Common myeloid progenitor, CD34-positive (primary cell): ENCODE measurements at places on chromosomes 12 and 14.

DNA sequence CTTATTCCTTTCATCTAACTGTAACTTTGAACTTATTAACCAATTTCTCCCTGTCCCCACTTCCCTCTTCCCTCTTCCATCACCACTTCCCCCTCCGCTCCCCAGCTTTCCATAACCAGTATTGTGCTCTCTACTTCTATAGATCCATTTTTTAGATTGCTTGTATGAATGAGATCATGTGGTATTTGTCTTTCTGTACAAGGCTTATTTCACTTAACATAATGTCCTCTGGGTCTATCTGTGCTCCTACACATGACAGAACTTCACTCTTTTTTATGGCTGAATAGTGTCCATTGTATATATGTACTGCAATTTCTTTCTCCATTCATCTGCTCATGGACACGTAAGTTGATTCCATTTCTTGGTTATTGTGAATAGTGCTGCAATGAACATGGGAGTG, 14.4 kb downstream of the ERP27 start:
- H3K36me3 ChIP-seq, result no peaks in the 10 kb centered on the region
- no peak for DNase-seq
- H3K27me3 ChIP-seq, result no peaks in the 10 kb centered on the region
- no peak overlapping the region for H3K27ac ChIP-seq

GRCh38 chr12:14928931-14929330, 9.4 kb downstream of the ERP27 start:
- H3K36me3 ChIP-seq, result peaks cover 9% of the 10 kb centered on the region
- no peak for DNase-seq
- H3K27ac ChIP-seq, result no peak overlapping the region
- H3K4me1 ChIP-seq, result no peaks in the 10 kb centered on the region
- H3K4me3 ChIP-seq, result no peak overlapping the region
- H3K27me3 ChIP-seq, result no peaks in the 10 kb centered on the region

- no peak overlapping the region for H3K27ac ChIP-seq
- no peaks in the 10 kb centered on the region for H3K4me1 ChIP-seq
- H3K36me3 ChIP-seq, result no peaks in the 10 kb centered on the region
- no peaks in the 10 kb centered on the region for H3K27me3 ChIP-seq
Observed at GRCh38 chr12:3213188-3213587, 136.0 kb downstream of the TSPAN9 start.

DNA sequence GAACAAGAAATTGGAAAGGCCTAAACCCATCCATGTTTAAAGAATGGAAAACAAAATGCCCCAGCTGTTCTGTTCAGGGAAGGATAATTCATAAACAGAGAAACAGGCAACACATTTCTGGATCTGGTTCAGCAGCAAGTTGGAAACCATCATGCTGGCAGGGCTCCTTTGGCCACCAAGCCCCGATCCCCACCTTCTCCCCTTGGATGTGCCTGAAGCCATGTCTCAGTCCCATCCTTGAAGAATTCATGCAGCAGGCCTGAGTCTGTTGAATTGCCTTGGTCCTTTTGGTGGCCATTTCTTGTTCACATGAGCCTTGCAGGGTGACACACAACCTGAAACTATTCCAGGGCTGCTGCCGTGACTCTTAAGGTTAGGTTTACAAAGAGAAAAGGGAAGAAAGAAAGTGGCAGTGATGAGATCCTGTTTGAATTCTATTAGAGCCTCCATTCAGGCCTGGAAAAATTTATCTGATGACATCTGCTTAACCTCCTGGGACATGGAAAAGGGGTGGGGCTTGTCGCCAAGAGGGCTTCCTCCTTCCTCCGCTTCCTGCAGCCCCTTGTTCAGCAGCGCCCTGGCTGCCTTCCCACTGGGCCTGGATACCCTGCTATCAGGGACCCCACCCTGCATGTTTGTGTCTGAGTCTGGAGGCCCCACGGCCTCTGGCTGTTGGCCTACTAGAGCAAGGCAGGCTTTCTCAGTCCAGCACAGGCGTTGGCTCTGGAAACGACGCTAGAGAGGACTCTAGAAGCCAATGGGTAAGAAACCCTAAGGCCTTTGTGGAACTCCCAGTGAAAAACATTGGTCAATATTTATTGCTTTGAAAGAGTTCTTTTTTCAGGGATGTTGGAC, 341.9 kb downstream of the C12orf75 start:
- DNase-seq, result no peak
- no peak overlapping the region for H3K4me3 ChIP-seq
- no peaks in the 10 kb centered on the region for H3K4me1 ChIP-seq

GRCh38 chr14:102000902-102001301, 36.5 kb downstream of the DYNC1H1 start:
- no peaks in the 10 kb centered on the region for H3K4me1 ChIP-seq
- no peak overlapping the region for H3K27ac ChIP-seq
- no peak overlapping the region for H3K4me3 ChIP-seq
- DNase-seq, result no peak
- H3K36me3 ChIP-seq, result peaks cover 90% of the 10 kb centered on the region

- peaks cover 33% of the 10 kb centered on the region for H3K36me3 ChIP-seq
- no peak overlapping the region for H3K27ac ChIP-seq
- H3K4me1 ChIP-seq, result peaks cover 16% of the 10 kb centered on the region
Observed at GRCh38 chr12:113298861-113299545, 35.9 kb downstream of the SLC8B1 start.

GRCh38 chr12:128439796-128440195, 172.8 kb downstream of the TMEM132C start:
- no peak overlapping the region for H3K4me3 ChIP-seq
- H3K36me3 ChIP-seq, result no peaks in the 10 kb centered on the region
- H3K4me1 ChIP-seq, result no peaks in the 10 kb centered on the region
- H3K27me3 ChIP-seq, result no peaks in the 10 kb centered on the region

- H3K27ac ChIP-seq, result no peak overlapping the region
- no peaks in the 10 kb centered on the region for H3K27me3 ChIP-seq
- H3K4me1 ChIP-seq, result no peaks in the 10 kb centered on the region
- DNase-seq, result no peak
- H3K36me3 ChIP-seq, result peaks cover 36% of the 10 kb centered on the region
Observed at GRCh38 chr12:26406391-26406790, 211.0 kb downstream of the SSPN start.

- no peaks in the 10 kb centered on the region for H3K27me3 ChIP-seq
- DNase-seq, result no peak
- peaks cover 8% of the 10 kb centered on the region for H3K4me1 ChIP-seq
- no peak within 1 kb of the TSS for H3K27ac ChIP-seq
Observed at GRCh38 chr12:14938301-14938700, at the start of gene ERP27. ERP27 (minus strand) TSS chr12:14938537; CDS start chr12:14938508, 29 bp downstream.

DNA sequence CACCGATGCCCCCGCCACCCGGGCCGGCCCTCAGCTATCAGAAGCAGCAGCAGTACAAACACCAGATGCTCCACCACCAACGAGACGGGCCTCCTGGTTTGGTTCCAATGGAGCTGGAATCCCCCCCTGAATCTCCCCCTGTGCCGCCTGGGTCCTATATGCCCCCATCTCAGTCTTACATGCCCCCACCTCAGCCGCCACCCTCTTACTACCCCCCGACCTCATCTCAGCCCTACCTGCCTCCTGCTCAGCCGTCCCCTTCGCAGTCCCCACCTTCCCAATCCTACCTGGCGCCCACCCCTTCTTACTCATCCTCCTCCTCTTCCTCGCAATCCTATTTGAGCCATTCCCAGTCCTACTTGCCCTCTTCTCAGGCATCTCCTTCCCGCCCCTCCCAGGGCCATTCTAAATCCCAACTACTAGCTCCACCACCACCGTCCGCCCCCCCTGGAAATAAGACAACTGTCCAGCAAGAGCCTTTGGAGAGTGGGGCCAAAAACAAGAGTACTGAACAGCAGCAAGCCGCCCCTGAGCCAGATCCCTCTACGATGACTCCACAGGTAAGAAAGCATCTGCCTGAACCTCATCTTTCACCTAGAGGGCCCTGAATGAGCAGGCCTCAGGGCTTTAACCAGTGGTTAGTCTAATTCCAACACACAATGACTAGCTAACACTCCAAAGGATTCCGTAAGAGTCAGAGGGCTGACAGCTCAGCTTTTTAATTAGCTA, 851 bp downstream of the YLPM1 start:
- no peaks in the 10 kb centered on the region for H3K27me3 ChIP-seq
- H3K4me3 ChIP-seq, result peak overlapping the region; percentile 84
- peak; percentile 29 for DNase-seq
- H3K4me1 ChIP-seq, result peaks cover 23% of the 10 kb centered on the region
- peak overlapping the region; percentile 96 for H3K27ac ChIP-seq
